NCI-H2107 (cell line): ENCODE measurements at places on chromosomes 2 and 18.

DNA sequence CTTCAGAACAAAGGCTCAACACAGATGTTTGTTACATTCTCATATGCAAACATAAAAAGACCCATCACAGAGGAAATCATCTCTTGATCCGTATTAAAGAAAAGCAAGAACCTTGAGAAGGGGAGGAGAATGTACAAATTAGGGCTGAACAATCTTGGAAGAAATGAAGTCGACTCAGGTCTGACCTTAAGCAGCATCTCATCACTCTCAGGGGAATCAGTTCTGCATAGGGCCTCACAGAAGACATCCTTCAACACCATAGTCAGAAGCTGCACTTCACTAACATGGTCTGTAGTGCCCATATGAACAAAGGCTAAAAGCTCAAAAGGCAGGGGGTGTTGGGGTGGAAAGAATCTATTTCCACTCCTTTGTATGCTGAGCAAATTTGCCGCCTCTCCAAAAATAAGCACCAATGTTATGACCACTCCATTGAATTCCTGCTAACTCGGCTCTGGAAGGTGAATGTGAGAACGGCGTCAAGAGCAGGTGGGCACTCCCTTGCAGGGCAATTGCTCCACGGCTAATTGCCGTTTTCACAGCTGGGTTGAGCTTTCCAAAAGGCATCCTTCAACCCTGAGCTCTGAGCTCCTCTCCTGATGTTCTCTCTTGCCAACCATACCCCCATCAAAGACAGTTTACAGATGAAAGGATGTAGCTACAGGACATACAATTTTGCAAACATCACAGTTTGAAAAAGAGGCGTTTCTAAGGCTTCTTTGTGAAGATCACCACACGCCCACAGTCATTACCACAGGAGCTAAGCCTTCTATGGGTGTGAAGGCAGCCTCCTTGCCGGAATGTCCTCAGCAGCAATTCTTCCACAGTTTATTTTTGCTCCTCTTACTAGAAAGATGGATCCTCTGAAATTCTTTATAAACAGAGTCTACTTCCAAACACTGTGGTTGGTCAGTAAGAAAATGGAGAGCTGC lies 10.0 kb downstream of the KLF7 start:
- no peak for DNase-seq

DNA sequence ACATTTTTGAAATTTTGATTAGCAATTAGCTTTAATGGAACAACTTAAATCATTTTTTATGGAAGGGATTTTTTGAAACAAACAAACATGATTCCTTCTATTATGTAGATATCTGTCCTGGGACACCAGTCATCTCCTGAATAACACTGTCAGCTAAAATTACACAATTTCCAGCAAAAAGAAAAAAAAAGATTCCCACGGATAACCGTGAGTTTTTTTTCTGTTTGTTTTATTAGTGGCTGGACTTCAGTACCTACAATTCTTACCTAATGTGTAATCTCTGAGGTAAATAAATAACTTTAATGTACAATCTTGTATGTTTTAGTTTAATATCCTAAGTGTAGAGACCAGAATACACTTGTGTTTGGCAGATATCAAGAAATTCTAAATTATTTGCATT lies 126.6 kb upstream of the KYNU start:
- no peak for DNase-seq

DNA sequence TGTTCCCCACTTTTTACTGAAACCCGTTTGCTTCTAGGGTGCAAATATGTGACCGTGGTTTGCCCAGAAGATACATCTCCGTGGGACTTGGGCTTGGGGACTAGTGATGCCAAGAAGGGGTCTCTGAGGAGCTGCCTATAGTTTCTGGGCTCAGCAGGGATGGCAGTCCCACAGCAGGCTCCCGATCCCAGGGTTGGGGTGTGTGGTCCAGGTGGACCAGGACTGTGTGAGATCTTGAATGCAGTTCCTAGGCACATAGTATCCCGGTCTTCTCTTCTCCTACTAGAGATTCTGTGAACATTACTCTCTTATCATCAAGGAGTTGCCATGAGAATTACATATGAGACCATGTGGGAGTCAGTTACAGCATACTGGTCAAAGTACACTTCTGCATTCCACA lies 435.8 kb upstream of the SPRED2 start:
- DNase-seq: no peak

DNA sequence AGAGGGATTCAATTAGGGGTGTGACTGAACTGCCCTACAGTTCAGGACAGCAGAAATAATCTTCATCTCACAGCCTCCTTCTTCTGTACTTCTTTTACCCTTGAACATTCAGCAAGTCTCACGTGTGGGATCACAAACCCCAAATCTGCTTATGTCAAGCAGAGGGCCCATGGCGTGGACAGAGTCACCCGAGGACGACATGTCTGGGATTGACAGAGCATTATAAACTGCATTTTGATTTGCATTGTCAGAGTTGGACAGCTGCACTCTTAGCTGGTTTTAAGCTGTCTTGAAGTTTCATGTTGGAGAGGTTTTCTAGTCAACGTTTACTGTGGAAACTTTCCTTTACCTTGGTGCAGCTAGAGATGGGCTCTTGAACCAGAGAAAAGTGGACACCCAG lies 26.4 kb downstream of the MGAT5 start:
- no peak for DNase-seq

GRCh38 chr18:2112435-2113045 lies 458.8 kb downstream of the METTL4 start:
- DNase-seq: no peak

GRCh38 chr2:241816431-241817121 lies 7.6 kb downstream of the NEU4 start:
- no peak for DNase-seq

GRCh38 chr2:168091986-168092385 lies 155.4 kb downstream of the STK39 start:
- DNase-seq: no peak

DNA sequence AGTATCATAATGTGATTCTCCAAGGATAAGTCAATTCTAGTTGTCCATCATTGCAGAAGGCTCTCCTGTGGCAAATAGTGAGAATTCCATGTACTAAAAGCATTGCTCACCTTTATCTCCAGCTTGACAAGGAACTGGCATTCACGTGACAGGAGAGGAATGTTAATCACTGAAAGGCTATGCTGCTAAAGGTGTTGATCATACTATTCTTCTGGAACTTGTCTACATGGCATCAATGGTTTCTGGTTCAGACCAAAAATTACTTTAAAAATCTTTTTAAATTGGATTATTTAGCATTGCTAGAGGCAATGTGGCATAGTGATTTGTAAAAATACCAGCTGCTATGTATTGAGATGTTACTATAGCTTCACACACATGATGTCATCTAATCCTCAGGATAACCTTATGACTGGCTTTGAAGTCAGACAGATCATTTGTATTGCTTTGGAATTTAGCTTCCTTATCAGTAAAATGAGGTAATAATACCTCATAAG lies 414.4 kb downstream of the MTX2 start:
- DNase-seq: no peak

DNA sequence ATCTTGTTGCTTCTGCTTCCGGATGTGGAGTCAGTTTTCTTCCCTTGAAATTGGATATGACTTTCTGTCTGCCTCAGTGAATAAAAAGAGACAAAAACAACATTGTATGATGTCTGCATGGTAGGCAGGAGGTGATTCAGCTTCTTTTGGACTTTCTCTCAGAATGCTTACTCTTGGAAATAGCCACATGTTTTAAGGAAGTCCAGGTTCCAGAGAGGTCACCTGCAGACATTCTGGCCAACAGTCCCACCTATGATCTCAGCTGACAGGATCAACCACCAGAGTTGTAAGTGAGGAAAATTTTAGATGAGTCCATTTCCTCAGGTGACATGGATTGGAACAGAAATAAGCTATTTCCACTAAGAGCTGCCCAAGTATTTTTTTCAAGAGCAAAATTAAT lies 508.7 kb upstream of the FAM98A start:
- no peak for DNase-seq

- DNase-seq: no peak
These were observed 408.8 kb downstream of the NBAS start for GRCh38 chr2:15152382-15152781.

GRCh38 chr2:234427081-234428061 lies 69.5 kb downstream of the ARL4C start:
- no peak for DNase-seq

DNA sequence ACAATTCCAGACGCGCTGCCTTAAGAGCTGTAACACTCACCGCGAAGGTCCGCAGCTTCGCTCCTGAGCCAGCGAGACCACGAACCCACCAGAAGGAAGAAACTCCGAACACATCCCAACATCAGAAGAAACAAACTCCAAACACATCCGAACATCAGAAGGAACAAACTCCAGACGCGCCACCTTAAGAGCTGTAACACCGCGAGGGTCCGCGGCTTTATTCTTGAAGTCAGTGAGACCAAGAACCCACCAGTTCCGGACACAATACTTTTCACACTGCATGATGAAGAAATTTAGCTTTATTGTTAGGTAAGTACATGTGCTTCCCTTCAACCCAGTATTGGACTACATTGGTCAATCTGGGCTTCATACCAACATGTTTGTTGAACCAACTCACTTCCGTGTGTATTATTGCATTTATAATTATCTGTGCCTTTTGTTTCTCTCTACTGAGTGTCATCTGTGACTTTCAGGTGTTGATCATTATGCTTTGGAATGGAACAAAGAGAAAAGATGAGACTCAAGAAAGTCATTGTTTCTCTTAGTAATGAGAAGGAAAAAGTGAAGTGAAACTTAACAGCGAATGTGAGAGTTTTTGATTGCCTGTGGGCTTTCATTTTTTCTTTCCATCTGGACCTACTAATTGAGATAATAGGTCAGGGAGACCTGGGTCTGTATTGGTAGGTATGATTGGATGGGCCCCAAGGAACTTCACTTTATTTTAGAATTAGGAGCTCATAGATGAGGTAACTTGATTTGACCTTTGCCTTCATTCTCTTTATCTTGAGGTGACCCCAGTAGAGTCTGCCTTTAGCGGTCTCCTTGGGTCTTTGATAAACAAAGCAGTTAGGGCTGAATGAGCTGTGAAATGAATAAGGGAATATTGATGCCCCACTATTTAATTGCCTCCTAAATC lies 76.1 kb upstream of the CAVIN2 start:
- DNase-seq: no peak

- no peak for DNase-seq
These were observed 37.6 kb downstream of the NXPH2 start for GRCh38 chr2:138742441-138743057.

DNA sequence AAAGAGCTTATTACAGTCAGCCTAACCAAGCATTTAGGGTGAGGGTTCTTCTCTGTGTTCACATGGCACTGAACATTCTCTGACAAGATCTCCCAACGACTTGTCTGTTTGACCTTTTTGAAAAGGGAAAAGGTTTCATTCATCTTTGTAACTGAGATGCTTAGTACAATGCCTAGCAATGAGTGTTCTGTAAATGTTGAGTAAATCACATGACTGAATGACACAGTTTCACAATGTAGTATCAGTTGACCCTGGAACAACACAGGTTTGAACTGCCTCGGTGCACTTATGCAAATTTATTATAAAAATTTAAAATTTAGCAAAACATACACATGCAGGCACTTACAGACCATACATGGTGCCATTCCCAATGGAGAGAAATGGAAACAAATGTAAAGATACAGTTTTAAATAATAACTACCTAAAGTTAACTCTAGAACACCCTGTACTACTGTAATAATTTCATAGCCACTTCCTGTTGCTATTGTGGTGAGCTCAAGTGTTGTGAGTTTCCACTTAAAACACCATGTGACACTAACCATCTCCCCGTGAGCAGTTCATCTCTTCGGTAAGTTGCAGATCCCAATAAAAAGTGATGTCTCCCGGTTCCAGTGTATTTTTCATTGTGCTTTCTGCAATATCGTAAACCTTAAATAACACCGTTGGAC lies 34.1 kb upstream of the VWC2L start:
- DNase-seq: no peak

- no peak for DNase-seq
These were observed 73.2 kb downstream of the TGFA start for GRCh38 chr2:70480468-70480867.

DNA sequence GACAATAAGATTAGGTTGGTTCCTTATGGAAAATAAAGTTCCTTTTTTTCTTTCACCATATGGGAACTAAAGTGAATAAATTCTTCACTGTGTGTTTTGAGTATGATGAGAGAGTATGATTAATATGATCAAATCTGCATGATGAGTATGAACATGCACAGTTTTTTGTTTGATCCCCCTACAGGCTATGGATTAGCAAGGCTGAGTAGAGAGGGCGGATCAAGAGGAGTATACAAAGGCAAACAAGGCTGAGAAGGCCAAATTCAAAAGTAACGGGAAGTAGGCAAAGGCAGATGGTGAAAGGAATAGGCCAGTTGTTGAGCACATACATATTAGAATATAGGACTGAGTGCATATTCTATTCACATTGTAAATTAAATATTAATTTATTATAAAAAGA lies 508.2 kb downstream of the LRRTM4 start:
- no peak for DNase-seq
